ENCODE measurements at places on chromosomes 5 and 9.

GRCh38 chr9:96172797-96173196 lies 129.2 kb downstream of the HSD17B3 start:
- no peak for DNase-seq

DNA sequence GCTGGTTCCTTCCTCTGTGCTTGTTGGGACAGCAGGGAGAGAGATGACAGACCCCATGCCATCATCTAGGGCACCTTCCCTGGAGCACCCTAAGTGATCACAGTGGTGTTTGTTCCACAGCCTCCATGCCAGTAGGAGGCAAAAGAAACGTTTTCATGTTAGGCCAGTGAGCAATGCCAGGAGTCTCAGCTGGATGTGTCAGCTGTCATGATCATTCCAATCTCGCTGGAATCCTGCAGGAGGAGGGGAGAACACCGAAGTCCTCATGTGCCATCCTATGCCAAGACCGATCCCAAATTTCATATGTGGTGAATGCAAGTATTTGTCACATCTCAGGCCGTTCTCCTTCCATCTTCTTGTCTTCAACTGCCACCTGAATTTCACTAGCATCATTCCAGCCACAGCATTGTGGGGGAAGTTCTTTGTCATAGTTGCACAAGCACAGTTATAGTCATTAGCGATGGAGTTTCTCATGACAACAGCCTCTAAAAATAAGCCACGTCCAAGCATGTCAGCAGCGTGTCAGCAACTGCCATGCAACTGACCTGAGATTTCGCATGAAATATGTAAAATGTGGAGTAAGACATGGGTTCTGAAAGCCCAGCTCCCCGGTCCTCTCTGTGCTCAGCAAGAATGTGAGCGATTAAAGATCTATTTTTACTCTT lies 97.2 kb upstream of the DNAH5 start:
- no peak for DNase-seq

- DNase-seq, result no peak
Measured at GRCh38 chr5:10854506-10855277, 93.7 kb upstream of the DAP start.

DNA sequence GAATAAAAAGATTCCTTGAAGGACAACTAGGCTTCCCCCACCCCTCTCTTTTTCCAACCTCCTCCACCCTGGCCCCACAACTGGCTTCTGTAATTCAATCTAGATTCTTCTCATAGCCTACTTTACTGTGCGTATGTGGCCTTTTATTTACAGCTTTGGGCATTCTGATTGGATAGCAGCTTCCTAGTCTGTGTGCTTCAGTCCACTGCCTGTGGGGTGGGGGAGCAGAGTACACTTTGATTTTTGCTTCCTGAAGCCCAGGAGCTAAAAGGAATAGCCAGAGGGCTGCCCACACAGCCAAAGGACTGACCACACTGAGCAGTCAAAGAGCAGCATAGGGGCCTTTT lies 30.4 kb downstream of the RUSC2 start:
- DNase-seq, result no peak

DNA sequence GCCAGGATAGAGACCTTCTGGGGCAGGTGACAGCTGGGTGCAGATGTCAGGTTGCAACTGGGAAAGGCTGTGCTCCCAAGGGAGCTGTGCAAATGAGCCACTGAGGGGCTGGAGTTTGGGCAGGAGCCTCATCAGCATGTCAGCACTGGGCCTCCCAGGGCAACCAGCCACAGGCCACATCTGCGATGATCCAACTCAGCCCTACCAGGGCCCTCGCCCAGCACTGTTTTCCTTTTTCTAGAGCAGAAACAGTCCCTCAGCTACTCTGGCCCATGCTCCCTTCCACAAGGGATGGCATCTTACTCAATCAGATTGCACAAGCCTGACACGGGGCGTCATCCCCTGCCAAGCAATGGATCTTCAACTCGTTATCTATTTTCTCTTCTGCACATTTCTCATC lies 24.8 kb downstream of the NIPAL4 start:
- DNase-seq, result no peak

DNA sequence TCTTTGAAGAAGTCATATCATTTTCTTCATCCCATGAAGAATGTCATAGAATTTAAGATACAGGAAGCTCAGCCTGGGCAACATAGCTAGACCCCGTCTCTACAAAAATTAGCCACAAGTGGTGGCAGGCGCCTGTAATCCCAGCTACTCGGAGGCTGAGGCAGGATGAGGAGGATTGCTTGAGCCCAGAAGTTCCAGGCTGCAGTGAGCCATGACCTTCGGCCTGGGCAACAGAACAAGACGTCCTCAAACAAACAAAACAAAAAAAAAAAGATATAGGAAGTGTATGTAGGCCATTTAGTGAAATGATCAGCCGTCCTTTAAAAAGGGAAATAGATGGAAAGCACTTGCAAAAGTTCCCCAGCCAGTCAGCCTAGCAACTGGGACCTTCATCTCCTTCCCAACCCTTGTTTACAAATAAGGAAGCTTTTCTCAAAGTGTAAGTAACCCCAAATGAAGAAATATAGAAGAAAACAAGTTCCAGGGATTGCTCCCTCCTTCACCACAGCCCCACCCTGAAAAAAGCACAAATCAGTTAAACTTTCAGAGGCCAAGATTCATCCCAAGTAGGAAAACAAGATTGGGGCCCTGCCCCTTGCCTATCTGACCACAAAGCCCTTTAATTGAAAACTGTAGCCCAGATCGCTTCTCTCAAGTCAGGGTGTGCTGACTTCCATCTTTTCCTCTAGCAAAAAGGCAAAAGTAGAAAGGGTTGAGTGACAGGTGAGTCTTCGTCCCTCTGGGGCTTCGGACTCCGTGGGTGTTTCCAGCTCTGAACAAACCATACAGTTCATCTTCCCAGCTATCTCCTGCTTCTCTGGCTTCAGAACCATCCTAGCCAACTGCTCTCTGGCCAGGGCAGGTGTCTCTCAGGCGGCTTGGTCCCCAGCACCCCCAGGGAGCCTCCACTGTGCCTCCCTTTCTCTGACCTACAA lies 1.2 kb downstream of the SLC31A2 start:
- DNase-seq, result no peak

GRCh38 chr5:39283231-39283818 lies 64.0 kb upstream of the FYB1 start:
- DNase-seq, result peak; percentile 54

- DNase-seq, result no peak
Measured at GRCh38 chr9:126533926-126534310, 79.8 kb upstream of the LMX1B start.

- peak; percentile 56 for DNase-seq
Measured at GRCh38 chr5:138449501-138450239, 10.8 kb downstream of the REEP2 start.

- DNase-seq, result no peak
Measured at GRCh38 chr9:8156346-8156745, 356.8 kb upstream of the DMAC1 start.

GRCh38 chr5:67005737-67006499 lies 190.7 kb downstream of the CD180 start:
- DNase-seq, result no peak

DNA sequence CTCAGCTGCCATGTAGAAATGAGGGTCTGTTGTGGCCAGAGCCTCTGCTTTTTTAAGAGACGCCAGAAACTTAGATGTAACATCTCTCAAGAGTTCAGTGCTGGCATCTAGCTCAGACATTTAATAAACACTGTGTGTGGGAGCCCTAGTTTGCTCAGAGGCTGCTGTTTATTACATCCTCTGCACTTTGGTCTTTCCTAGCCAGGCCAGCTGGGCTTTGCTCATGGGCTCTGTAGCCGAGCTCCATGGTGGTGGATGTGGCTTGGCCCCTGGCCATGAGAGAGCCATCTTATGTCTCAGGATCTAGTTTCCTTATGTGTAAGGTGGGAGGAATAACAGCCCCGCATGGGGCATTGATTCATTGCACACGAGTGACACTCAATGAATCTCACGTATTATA lies 30.0 kb downstream of the ARHGEF37 start:
- no peak for DNase-seq

- DNase-seq, result no peak
Measured at GRCh38 chr5:180352116-180353047, 754 bp downstream of the GFPT2 start.

GRCh38 chr9:130707225-130707976 lies 13.8 kb downstream of the EXOSC2 start:
- DNase-seq, result peak; percentile 56

- no peak for DNase-seq
Measured at GRCh38 chr5:54357408-54358058, 47.2 kb upstream of the ARL15 start.

DNA sequence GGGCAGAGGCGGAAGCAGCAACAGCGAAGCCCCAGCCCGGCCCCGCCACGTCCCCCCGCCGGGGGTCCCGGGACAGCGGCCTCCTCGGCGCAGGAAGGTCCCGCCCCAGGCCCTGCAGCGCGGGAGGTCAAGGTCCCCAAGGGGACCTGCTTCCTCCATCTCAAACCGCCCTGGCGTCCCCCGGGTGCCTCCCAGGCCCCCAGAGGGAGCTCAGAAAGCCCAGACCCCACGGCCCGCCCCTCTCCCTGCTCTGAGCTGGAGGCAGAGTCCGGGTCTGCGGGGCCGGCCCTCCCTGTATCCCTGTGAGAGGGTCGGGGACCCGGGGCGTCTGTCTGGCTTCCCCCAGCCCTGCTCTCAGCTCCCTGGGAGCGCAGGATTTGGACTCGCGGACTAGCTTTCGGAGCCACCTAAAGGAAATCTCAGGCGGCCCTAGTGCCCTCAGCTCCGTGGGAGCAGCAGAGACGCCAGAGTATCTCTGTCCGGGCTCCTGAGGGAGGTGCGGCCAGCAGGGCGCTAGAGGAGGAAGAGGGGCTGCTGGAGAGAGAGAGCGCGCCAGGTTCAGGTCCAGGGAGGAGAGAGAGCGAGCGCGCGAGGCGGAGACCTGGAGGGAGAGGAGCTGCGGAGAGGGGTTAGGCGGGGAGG lies 30.7 kb downstream of the EXOC3 start:
- no peak for DNase-seq

GRCh38 chr9:109441296-109441695 lies 56.8 kb downstream of the PTPN3 start:
- DNase-seq, result no peak

DNA sequence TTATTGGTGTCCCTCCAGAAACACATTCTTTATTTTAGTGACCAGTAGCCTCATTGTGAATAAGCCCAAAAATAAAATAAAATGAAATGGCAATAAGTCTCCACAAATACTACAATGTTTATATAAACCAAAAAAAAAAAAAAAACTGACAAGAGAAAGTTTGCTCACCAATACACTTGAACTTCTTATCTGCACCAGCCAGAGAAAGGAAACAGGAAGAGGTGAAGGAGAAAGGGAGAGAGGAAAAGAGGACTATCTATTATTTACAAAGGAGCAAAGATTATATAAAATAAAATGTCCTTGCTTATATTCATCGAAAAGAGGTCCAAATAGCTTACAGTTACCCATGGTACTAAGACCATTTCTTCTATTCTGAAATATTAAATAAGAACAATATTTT lies 176.4 kb upstream of the CCNG1 start:
- DNase-seq, result no peak

GRCh38 chr9:124820698-124821623 lies 32.3 kb upstream of the WDR38 start:
- DNase-seq, result no peak

GRCh38 chr5:120913396-120913795 lies 449.3 kb downstream of the PRR16 start:
- no peak for DNase-seq

GRCh38 chr9:8448226-8448625 lies 648.6 kb upstream of the DMAC1 start:
- no peak for DNase-seq

DNA sequence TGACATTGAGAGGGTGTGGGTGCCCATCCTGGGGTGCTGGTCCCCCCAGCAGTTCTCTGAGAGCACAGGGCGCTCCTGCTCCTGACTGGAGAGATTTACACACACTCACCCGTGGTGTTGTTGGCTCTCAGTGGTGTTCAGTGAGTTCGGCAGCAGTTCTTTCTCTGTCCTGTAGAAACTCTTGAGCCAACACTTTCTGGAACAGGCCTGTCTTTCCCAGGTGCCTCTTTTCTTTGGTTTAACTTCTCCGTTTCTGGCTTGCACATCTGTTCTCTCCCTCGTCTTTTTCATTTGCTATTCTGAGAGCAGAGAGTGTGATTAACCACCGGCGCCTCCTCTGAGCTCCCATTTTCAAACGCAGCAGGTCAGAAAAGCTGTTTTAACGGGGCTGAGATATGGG lies 284.5 kb downstream of the IRX2 start:
- DNase-seq, result no peak

- DNase-seq, result no peak
Measured at GRCh38 chr5:132310141-132310834, 16.1 kb downstream of the SLC22A4 start.

- DNase-seq, result no peak
Measured at GRCh38 chr5:93403141-93403928, 177.7 kb downstream of the NR2F1-AS1 start.

DNA sequence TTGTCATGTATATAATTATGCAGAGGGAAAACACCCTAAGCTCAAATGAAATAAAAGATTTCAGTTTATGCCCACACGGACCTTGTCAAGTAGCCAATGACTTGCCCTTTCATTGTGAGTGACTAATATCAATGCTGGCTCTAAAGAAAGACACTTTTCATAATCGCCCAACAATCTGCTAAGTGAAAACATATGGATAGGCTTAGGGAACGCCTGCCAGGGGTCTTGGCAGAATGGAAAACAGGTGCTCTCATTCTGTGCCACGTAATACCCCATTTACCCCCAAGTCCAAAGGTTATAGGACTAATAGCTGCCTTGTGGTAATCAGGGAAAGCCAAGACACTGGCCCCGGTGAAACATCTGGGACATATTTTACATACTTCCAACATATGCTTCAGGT lies 157.7 kb downstream of the SLF1 start:
- peak; percentile 28 for DNase-seq

DNA sequence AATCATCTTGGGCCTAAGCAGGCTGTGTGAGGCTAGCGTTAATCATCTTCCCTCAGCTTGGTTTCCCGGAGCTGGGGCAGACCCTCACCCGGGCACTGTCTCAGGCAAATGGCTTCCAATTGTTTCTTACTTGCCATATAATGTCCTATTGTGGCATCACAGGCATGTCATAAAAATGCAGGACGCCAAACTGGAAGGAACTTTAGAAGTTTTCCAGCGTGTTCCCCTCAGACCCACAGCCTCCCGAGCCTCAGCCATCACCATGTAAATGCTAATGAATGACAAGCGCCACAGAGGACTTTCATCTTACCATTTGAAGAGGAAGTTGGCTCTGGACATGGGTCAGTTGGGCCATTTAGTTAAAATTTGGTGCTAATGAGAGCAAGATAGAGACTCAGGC lies 143.0 kb upstream of the IRX1 start:
- no peak for DNase-seq

DNA sequence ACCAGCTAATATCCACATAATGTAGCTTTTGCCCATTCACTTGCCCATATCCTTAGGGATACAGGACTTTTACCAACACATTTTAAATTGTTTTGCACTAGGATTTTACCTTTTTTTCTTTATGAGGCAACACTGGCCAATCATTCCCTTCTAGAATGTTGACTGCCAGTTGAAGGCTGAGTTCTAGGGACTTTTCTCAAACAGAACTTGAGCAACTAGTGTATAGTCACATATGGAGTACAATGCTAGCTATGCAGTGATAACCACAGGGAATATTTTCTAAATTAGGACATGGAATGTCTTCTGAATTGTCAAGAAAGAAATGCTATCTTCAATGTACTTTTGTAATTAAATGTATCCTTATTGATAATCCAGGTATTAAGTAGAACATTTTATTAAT lies 133.6 kb downstream of the OXCT1 start:
- DNase-seq, result no peak

GRCh38 chr5:177290816-177291596 lies 12.5 kb downstream of the RAB24 start:
- DNase-seq, result no peak

- no peak for DNase-seq
Measured at GRCh38 chr9:97910357-97910756, 11.9 kb downstream of the TRMO start.

GRCh38 chr5:143543358-143544255 lies 140.1 kb upstream of the NR3C1 start:
- no peak for DNase-seq
